ENCODE measurements at places on chromosomes 5 and 9.

DNA sequence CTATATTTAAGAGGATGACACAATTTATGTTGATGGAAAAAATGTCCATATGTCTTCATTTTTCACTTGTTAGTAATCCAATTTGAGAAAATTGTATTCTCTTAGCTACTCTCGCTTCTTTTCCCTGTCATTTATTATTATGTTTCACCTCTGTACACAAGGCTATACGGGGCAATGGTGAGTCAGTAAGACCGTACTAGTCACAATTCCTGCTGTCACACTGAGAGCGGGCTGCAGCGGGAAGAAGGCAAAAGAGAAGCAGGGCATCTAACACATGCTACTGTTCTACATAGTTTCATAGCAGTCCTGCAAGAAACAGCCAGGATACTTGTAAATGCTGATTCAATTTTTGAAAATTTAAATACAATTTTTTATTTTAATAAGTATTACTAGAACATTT lies 23.3 kb upstream of the PRDM9 start:
- no peak for DNase-seq

DNA sequence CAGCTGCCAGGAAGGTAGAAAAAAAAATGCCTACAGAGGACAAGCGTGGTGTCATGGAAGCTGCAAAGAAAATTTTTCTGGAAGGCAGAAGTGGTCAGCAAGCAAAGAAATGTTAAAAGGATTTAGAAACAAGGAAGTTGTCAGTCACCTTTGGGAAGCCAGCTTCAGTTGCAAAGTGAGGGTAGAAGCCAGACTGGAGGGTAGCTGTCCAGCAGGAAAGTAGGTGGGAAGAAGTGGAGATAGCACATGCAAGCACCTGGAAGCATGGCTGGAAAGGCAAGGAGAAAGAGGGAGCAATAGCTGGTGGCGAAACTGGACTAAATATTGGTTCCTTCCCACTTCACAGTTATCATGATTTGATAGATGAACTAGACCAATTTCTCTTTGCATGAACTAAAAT lies 54.3 kb downstream of the ADRB2 start:
- no peak for DNase-seq

DNA sequence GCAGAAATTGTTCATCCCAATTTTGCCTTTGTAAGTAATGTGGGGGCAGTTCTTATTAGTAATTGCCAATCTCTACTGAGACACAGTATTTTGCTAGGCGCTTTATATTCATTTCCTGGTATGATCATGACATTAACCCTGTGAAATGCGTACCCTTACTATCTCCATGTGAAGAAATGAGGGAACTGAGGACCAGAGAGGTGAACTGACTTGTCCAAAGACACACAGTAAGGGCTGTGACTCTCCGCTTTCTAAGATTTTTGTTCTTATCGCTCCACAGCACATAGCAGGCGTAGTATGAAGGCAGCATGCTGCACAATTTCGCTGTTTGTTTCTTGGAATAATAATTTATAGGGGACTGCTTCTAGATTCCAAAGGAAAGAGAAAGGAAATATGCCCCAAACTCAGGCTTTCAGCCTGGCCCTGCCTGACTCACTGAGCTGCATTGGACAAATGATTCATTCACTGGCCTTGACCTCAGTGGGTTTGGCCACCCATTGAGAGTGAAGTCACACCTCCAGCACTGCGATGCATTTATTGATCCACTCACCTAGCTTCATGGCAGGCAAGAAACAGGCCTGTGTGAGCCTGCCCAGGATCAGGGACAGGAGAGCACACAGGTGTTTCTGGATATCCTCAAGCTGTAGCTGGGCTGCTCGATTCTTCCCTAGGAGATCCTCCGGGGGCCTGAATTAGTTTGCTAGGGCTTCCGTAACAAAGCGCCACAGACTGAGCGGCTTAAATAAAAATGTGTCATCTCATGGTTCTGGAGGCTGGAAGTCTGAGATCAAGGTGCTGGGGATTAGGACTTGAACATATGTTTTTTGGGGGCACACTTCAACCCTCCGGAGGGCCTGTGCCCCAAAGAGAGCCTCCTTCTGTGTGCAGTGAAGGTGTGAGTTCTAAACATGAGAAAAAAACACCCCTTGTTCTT lies 7.2 kb upstream of the DUSP1 start:
- DNase-seq: no peak

DNA sequence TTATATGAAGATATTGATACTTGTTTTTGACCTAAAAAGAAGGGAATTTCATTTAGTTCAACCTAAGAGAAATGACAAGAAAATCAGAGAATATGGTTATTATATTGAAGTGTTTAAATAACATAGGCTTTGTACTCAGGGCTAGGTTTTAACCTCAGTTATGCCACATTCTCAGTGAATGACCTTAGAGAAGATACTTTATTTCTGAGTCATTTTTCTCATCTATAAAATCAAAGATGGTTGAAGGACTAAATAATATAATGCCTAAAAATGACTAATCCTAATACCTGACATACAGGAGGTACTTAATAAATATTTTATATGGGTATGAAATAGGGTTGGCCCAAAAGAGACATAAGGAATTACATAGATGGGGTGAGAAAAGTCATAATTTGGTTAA lies 32.3 kb downstream of the DIMT1 start:
- DNase-seq: no peak

DNA sequence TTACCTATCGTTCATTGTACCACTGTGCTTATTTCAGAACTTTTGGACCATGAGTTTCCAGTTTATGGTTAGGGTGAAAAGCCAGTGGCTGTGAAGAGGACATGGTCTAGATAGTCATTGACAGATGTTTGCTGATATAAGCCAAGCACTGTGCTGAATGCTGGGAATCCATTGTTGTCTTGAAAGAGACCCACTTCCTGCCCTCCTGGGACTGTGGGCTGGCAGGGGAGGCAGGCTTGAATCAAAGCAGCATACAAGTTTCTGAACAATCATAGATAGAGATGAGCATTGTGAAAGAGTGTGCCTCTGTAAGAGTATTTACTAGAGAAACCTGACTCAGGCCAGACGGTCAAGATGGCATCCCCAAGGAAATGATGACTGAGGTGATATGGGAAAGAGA lies 73.4 kb downstream of the NMUR2 start:
- DNase-seq: no peak

- no peak for DNase-seq
Measured at GRCh38 chr5:157602505-157602904, 26.9 kb upstream of the ADAM19 start.

DNA sequence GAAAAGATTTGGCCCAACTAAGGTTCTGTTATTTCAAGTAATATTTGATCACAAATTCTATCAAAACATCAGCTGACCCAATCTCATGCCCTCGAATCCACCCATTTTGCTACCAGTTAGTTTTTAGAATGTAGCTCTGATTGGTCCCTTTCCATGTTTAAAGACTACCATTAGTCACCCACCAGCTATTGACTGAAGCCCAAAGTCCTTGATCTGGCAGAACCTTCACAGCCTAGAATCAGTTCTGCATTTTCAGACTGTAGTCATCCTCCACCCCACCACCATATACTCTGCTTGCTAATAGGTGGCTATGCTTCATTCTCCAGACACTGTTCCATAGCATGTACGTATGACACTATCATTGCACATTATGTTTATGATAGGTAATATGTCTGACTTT lies 182.2 kb upstream of the TARS1 start:
- DNase-seq: no peak

DNA sequence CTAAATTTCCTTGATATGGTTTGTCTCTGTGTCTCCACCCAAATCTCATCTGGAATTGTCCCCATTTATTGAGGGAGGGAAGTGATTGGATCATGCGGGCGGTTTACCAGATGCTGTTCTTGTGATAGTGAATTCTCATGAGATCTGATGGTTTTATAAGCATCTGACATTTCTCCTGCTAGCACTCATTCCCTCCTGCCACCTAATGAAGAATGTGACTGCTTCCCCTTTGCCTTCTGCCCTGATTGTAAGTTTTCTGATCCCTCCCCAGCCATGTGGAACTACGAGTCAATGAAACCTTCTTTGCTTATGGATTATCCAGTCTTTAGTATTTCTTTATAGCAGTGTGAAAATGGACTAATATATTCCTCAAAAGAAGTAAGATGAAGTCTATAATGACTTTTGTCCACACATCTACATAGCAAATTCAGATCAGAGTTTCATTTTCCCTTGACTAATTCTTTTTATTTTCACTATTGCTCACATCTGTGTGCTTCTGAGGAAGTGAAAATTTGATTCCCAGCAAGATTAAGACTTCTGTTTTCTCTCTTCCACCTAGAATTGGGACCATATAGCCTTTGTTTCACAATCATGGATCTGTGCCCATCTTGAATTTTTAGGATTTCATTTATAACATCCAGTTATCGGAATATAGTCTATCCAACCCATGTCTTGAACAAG lies 393.5 kb downstream of the DMAC1 start:
- DNase-seq: no peak

DNA sequence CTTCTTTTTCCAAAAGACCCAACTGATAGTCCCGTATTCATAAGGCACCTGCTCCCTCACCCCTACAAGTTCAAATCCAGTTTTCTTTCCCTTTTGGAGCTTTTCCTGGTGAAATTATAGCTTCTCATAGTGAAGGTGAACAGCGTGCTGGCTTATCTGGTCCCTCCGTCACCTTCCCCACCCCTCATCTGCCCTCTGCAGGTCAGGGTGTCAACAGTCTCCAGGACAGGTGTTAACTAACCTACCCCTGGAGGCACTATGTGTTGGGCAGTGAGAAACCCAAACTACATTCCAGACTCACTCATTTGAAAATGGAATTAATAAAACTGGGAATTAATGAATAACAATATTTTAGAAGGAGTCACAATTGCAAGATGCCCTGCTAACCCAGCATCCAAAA lies 109.0 kb upstream of the TAS2R1 start:
- no peak for DNase-seq

- no peak for DNase-seq
Measured at GRCh38 chr9:25396828-25397227, 281.4 kb downstream of the TUSC1 start.

DNA sequence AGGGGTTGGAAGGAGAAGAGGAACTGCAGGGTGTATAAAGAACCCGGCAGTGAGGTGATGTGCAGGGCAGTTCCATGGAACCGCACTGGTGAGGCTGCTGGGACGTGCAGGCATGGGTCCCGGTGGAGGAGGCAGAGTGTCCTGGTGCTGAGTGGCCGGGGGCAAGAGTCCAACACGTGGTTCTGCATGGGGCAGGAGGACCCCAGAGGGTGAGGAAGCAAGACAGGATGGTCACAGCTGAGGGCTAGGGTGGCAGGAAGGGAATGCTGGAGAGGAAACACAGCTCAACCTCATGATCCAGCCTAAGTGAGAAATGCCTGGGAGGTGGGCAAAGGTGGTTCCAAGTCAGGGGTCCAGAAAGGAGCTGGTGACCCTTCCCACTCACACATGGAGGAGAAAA lies 87.2 kb downstream of the S1PR3 start:
- no peak for DNase-seq

DNA sequence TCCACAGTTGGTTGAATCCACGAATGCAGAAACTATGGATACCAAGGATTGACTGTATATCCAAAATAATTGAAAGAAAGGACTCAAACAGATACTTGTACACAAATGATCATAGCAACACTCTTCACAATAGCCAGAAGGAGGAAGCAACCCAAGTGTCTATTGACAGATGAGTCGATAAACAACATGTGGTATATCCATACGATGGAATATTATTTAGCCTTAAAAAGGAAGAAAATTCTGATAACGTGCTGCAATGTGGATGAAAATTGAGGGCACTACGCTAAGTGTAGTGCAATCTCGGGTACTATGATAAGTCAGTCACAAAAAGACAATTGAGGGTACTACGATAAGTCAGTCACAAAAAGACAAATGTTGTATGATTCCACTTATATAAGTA lies 83.6 kb upstream of the CPEB4 start:
- no peak for DNase-seq

DNA sequence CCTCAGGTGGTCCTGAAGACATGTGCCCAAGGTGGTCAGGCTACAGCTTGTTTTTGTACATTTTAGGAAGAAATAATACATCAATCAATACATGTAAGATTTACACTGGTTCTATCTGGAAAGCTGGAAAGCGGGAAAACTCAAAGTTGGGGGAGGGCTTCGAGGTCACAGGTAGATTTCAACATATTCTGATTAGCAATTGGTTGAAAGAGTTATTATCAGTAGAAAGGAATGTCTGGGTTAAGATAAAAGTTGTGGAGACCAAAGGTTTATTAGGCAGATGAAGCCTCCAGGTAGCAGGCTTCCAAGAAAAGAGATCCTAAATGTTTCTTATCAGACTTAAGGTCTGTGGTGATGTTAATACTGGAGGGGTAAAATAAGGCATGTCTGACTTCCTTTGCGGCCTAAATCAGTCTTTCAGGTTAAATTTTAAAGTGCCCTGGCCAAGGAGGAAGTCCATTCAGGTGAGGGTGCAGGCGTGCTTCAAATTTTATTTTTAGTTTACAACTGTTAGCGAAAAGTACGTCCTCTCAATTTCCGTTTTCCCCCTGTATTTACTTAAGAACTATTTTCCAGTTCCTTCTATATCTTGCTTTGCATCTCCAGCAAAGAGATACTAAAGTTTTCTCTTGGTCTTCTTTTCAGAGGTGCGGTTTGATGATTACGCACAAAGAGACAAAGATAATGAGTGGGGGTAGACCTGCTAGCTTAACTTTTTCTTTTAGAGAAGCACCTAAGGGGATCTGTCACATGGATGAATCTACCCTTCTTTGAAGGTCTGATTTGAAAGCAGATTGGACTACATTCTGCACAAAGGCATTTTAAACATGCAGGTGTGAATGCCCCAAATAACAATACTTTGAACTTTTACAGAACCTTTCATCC lies 578.6 kb downstream of the RAB3C start:
- DNase-seq: no peak

- DNase-seq: no peak
Measured at GRCh38 chr5:100430268-100431195, 104.6 kb upstream of the FAM174A start.

- no peak for DNase-seq
Measured at GRCh38 chr5:9482381-9482780, 63.5 kb downstream of the SEMA5A start.

- DNase-seq: no peak
Measured at GRCh38 chr5:41264019-41264418, 50.7 kb upstream of the C6 start.

DNA sequence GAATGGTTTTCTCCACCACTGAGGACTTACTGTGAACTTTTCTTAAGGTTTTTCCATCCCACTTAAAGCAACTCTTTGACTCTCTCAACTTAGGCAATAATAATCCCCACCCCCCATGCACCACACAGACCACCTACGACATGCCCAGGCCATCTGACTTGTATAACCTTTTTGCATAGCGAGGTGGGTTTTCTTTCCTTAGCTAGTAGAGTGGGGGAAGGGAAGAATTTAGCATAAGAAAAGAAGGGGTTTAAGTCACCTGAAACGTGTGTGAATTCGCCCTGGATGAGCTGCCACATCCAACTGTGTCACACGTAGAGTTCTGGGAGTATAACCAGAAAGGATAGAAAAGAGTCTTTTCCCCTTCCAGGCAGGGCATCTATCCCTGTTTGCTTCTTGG lies 262.7 kb downstream of the YTHDC2 start:
- DNase-seq: no peak

- DNase-seq: no peak
Measured at GRCh38 chr5:76794871-76795270, 24.0 kb upstream of the F2RL1 start.

DNA sequence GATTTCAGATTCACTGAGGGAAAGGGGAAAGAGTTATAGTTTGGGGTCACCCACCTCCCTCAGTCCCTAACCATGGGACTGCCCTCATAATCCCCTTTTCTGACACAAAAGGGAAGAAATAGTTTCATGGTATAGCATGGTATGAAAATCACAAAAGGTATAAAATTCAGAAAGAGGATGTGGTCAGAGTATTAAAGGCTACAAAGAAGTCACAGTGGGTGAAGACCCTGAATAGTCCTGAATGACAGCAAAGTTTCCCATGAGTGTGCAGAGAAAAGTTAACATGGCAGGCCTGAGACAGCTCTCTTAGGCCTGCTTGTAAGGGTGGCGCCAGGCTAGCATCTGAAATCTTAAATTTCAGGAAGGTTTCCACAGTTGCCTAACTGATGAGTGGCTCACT lies 290.6 kb upstream of the ZNF608 start:
- DNase-seq: no peak
